Nucleus accumbens (tissue), 56 donors: ENCODE measurements at places on chromosomes 3 and 15.

DNA sequence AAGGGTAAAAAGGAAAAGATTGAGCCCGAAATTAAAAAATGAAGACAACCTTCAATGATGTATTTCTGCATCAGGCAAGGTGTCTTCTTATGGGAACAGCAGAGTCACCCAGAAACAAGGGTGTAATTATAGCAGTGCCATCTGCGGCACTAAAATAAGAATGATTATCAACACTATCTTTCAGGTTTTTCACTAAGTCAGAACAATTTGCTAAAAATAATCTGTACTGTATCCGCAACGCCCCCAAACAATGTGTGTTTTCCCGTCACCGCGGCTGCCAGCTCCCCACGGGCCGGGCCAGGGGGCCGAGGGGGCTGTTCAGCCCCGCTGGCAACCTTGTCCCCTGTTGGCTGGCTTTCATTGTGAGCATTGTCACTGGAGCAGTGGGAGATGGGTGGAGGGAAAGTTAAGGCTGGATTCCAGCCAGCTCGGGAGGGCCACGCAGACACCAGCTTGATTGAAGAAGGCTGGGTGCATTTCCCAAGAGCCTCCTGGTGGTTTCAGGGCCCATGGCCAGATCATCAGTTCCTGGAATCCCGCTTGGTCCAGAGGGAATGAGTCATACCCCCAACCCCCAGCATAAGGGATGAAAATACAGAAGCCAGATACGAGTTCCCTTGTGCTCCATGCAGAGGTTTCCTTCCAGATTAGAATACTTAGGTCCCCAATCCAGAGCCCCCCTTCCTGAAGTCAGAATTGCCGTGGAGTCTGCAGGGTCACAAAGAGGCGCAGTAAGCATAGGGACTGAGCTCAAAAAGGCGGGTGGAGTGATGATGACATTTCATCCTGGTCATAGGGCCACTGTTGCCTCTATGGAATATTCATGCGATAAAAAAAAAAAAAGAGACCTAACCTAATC is 90.2 kb upstream of the KLF13 start:
- DNase-seq: peak; percentile 24

DNA sequence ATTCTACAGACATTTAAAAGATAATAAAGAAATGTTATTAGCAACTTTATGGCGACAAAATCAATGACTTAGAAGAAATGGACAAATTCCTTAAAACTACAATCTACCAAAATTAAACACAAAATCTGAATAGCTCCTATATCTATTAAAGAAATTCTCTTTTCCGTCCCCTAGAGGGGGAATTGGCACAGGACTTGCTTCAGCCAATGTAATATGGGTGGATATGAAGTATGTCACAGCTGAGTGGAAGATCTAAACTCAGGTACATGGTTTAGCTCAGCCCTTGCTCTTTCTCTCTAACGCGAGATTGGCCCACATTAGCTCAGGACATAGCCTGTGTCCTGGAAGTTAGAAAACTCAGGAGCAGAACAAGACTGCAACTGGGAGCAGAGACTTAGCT is 79.3 kb downstream of the DNAH12 start:
- no peak for DNase-seq

- DNase-seq: no peak
Measured at GRCh38 chr3:54384279-54384678, 261.9 kb downstream of the CACNA2D3 start.

GRCh38 chr3:4850211-4850927 is 128.9 kb upstream of the BHLHE40 start:
- DNase-seq: no peak

GRCh38 chr15:73268457-73268856 is 100.3 kb downstream of the HCN4 start:
- no peak for DNase-seq

DNA sequence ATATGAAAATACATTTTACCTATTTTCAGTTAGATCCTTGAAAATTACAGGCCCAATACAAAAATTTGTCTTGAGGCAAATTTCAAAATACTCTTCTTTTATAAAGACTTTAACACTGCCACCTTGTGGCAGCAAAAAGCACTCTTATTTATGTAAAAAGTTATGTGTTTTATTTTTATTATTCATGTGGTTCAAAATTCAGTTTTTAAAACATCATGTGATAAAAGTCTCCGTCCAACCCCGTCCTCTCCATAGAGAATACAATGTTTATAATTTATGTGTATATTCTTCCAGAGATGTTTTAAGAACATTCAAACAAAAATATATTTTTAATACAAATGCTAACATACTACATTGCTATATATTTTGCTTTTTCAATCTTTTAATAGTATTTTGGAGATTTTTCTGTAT is 36.9 kb upstream of the TRIM59 start:
- DNase-seq: no peak

- DNase-seq: no peak
Measured at GRCh38 chr3:108320746-108321350, 24.5 kb downstream of the HHLA2 start.

DNA sequence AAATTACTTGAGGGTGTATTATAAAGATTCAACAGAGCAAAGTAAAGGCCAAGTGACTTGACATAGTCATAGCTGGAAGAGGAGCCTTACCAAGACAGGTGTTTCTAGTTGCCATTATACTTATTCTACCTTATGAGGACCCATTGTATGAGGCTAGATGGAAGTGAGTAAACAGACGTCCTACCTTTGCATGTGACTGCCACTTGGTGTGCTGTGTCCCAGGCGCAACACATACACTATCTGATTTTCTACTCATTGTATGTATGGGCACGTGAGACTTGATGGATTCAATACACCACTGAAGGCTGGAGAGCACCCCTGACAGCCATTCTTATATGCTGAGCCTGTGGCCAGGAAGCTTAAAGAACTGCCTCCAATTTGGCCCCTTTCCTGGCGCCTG is 40.5 kb downstream of the BOC start:
- no peak for DNase-seq

DNA sequence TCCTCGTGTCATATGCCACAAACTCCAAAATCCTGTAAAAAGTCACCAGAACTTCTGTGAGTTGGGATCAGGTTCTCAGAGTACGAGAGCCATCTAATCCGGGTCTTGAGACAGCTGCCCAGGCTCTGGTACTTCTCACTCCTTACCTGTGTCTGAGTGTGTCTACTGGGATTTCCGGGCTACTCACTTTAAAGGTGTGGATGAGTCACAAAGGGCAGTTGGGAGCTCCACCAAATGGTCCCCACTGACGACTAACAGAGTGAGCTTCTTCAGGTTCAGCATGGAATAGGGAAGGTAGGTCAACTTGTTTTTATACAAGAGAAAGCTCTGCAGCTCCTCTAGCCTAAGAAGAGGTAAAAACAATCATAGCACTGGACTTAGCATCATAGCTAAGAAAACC is 29.5 kb downstream of the RTP3 start:
- DNase-seq: no peak

- no peak for DNase-seq
Measured at GRCh38 chr3:123287051-123287961, 85.6 kb downstream of the SEC22A start.

GRCh38 chr3:118548434-118548833 is 486.2 kb downstream of the IGSF11 start:
- no peak for DNase-seq

- no peak for DNase-seq
Measured at GRCh38 chr15:70742928-70743327, 20.4 kb downstream of the UACA start.

GRCh38 chr15:43268111-43269105 is 1.7 kb upstream of the TGM5 start:
- DNase-seq: no peak

DNA sequence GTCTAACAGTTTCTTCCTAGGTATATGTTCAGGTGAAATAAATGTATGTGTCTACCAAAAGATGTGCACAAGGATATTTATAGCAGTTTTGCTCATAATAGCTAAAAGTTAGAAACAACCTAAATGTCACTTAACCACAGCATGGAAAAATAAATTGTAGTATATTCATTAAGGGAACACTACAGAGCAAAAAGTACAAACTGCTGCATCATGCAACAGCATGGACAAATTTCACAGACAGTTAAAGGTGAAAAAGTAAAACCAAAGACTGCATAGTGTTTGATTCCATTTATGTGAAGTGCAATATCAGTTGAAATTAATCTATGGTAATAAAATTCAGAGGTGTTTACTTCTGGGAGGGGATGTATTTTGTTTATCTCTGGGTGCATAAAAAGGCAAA is 62.5 kb downstream of the FBXL2 start:
- no peak for DNase-seq

GRCh38 chr3:54600441-54601204 is 327.2 kb downstream of the LRTM1 start:
- DNase-seq: peak; percentile 10

DNA sequence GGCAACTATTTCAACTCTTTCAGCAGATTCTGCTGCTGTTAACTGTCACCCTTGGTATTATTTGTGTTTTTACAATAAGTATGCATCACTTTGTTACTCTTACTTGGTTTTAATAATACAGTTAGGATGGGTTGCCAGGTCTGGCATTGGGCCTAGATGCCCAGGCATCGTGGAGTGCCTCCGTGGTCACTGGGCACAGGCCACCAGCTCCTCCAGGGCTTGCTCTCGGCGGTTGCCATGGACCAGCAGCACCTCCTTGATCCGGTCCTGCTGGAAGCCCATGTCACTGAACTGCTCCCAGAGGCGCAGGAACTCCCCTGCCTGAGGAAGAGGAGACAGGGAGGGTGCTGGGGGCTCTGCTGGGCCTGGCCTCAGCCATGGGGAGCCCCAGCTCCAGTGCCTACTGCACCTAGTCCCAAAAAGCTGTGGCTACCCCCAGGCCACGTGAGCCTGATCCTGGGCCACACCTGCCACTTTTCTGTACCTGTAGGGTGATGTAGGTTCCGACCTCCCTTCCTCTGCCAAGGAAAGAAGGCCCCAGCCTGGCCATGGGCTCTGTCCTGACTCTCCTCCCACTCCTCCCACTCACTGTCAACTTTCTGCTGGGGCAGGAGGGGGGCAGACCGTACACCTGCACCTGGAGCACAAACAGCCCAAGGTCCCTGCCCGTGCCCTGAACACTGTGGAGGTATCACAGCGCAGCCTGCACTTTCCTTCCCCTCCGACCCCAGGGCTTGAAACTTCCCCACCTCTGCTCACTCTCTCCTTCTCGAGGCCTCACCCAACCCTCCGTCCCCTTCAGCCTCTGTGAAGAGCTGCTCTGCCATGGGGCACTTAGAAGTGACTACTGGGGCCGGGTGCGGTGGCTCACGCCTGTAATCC is 16.6 kb downstream of the KBTBD13 start:
- DNase-seq: no peak

- no peak for DNase-seq
Measured at GRCh38 chr3:151875759-151876158, 2.3 kb downstream of the SUCNR1 start.

DNA sequence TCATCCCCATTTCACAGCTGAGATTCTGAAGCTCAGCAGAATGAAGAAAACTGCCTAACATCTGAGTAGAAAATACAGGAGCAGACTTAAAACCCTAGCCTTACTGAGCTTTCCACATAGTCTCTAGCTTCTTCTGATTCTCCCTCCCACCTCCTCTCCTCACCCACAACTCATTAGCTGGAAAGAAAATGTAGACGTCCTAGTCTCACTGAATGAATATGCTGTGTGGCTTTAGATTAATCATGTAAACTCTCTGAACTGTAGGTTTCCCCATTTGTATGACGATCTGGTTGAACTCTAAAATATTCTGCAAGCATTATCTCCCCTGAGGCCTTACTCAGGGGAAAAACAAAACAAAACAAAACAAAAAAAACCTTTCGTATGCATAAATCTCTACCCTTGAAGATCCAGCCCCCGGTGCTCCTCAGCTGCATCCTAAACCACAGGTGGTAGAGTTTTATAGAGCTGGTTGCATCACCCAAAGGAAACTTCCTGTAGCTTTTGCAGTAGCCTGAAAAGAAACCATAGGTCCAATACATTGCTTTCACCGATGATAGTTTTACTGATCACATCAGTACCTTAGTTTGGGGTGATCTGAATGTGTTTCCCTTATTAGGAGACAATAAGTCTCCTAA is 40.6 kb downstream of the FOXB1 start:
- no peak for DNase-seq

DNA sequence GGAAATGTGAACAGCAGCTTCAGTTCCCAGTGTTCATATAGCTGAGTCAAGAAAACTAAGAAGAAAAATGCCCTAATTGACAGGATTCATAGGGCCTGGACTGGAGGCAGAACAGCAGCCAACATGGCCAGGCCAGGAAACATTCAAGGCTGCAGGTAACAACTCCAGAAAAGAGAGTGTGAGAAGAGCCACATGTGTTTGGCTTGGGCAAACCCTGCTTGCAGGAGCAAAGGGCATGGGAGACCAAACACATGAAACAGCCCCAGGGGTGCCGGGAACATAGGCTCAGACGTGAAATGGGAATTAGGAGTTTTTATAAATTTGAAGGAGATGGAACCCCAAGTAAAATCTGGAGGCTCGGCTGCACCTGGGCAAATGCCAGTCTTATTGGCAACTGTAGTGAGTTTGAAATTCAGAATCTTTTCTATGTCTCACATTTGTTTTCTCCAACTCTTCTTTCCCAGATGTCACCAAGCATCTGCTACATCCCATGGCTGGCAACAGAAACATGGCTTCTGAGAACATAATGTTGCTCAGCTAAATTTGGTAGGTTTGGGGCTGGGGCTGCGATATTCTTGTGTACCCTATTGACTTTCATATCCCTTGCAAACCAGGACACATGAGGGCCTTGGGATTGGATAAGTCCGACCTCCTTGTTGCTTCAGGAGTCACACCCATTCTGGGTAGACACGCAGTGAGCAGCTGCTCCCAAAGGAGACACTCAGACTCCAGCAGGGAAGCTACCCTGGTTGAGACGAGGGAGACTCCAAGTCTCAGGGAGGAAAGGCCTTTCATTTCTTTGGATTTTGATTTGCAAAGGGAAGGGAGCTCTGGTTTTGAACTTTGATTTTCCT is 98.9 kb upstream of the CLSTN2 start:
- no peak for DNase-seq

GRCh38 chr15:75131269-75131643 is 70.4 kb upstream of the C15orf39 start:
- no peak for DNase-seq

DNA sequence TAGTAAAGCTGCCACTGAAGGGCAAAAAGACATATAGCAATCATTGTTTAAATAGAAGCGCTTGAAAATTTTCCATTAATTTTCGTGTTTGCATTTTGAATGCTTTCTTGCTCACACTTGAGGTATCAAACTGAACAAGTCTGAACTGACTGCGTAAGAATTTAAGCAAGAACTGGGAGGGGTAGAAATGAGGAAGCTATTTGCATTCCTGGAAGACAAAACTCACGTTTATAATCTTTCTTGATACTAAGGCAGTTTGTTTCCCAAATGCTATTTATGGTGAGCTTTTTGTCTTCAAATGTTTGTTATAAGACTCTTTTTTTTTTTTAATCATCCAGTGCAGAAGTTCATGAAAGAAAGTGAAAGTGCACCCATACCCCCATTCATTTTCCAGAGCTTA is 499.8 kb upstream of the TPRG1 start:
- no peak for DNase-seq

DNA sequence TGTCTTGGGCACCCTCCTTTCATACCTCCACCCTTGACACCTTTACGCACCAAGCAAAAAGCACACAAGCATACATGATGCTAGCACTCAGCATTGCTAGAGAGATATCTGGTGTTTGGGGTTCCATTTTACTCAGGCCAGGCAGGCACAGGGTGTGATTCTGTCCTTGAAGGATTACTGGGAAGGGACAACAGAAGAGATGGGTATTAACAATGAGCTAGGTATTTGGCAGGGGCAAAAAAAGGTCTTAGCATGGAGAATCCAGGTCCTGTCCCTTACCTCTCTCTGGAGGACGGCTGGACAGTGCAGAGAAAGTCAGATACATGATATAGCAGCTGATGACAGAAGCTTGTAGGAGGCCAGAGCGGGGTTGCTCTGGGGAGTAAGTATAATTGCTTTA is 3.5 kb downstream of the SERINC4 start:
- DNase-seq: no peak

GRCh38 chr3:146464005-146464595 is 5.3 kb downstream of the PLSCR2 start:
- DNase-seq: no peak
